ENCODE measurements at places on chromosomes 7 and 10.

DNA sequence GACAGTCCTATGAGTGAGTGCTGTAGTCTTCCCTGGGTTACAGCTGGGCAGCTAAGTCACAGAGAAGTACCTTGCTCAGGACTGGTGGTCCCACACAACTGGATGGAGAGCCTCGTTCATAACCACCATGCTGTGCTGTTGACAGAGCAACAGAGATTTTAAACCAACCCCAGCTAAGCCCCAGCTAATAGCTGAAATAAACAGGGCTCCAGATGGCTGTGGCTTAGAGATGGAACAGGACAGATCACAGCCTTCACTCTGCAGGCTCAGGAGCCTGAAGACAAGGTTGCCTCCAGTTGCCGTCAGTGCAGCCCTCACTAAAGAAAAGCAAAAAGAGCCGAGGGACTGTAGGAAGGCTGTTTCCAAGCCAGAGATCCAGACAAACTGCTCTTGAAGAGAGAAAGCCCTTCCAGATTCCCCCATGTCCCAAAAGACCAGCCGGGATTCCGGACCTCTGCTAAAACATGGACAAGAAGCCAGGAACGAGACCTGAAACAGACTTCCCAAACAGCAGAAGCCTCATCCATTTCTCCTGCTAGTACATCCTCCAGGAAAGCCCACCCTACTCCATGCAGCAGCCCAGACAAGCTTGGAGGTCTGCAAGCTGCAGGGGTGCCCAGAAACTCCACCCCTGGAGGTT, 4.2 kb downstream of the HTRA1 start:
- no peak for DNase-seq

GRCh38 chr7:81788246-81788645, 18.4 kb upstream of the HGF start:
- no peak for DNase-seq

- DNase-seq = no peak
These were observed 128.9 kb downstream of the RGS10 start for GRCh38 chr10:119413471-119414080.

- no peak for DNase-seq
These were observed 9.4 kb downstream of the HACD1 start for GRCh38 chr10:17607603-17608332.

DNA sequence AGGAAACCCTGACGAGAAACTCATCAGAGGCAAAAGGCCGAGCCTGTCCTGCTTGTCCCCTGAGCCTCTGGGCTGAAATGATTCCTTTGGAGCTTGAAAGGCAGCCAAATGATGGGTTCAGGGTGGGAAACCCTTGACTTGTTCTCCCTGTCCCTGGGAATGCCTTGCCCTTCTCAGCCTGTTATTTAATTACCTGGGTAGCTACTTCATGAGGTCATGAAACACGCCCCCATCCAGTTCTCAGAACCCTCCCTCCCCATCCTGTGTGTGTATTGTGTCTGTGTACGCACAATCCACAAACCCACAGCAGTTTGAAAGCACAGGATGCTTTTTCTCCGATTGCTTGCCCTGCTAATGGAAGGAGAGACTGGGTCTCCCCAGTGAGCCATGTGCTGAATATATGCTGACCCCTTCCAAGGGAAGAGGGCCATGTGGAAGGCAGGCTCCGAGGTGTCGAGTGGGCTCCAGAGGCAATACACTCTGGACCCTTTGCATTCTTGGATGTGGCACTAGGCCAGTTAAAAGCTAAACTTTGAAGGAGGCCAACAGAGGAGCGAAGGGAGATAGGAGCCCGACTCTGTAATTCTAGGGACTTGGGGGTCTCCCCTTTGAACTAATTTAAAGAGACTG, 10.6 kb downstream of the DUSP5 start:
- no peak for DNase-seq

DNA sequence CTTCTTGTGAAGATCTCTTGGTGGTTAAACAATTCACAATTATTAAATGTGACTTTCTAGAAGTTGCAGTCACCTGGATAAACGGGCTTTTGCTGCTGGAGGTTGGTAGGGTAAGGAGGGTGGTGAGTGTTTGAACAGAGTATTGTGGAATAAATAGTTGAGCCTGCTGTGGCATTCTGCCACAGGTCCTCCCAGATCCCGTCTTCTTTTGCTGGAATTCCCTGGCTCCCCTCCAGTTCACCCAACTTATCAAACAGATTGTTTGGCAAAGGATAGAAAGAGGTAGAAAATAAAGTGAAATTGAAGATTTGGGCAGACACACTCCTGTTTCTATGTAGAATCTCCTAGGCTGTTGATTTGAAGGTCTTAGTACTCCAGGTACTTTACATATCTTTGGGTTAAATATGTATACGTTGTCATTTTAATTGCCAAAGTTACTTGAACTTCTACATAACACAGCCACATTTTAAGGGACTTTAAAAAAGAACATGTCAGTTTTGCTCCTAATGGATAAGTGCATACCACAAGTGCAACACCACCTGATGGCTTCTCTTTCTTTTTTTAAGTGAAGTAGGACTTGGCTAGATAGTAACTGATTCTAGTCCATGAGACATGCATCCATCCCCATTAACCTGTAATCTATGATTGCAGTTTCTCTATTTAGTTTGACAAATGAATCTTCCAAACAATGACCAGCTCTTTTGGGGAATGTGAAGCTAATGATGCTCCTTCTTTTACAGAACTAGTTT, 83.0 kb downstream of the ARL4A start:
- DNase-seq = no peak

DNA sequence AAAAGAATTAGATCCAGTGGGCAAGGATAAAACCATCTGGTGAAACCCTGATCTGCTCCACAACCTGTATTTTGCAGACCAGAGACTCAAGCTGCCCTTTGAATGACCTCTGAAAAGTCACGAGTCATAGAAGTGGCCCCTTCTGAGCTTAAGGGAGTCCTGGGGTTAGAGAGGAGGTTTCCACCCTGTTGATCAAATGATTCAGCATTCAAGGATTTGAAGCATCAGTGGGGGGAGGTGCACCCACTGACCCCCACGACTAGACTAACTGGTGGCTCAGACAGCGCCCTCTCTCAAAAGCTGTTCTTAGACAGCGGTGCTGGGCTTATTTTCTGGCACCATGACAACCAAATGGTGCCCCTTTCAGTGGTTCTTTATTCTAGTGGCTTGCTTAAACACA, 44.3 kb downstream of the PLCE1 start:
- no peak for DNase-seq

DNA sequence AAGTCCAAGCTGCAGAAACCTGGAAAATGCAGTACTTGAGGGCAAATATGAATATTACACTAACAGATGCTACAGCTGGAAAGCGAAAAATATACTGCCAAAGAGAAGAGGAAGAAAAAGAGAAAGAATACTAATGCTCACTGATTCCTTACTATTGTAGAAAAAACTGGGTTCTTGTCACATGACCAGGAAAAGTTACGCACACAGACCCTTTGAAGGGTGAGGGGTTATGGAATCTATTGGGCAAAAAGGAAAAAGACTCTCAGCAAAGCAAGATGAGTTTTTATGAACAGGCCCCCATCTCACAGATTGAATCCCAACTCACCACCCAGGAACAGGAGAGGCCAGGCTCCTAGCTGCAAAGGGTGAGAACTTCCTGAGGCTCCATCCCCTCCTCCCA, 228.1 kb upstream of the KLF14 start:
- no peak for DNase-seq

DNA sequence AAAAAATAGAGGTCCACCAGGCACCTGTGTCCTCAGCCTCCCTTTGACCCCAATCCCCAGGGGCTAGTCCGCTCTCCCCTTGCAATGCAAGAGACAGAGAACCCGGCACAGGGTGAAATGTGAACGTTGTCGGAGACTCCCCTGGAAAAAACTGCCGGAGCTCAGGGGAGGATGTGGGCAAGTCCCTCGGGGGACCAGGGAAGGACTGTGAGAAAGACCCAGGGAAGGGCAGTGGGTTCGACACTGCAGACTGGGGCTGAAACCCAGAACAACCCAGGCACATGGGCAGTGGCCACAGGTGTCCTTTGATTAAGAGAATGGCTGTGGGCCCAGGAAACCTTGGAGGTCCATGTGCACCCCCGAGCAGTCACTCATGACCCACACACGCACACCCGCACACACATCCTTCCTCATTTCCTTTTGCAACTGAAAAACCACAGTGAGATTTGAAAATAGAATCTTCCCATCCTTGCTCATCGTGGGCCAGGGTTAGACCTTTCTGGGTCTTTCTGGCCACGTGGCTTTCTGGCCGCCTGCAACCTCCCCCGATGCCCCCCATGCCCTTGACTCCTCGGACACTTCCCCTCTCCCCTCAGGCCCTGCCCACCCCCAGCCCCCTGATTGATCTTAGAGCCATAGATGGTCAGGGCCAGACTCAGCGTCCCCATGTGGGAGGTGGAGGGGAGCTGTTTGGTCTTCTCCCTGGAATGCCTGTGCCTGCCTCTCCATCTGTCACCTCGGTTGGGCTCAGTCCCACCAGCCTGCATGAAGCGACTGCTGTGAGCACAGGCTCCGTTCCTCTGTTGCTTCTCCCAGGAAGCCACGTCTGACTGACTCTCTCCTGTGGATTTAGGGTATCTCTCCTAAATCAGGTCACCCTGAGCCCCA, 7.9 kb downstream of the LAT2 start:
- DNase-seq = no peak

- DNase-seq = no peak
These were observed 700.9 kb upstream of the ANKRD30A start for GRCh38 chr10:36424502-36424901.

DNA sequence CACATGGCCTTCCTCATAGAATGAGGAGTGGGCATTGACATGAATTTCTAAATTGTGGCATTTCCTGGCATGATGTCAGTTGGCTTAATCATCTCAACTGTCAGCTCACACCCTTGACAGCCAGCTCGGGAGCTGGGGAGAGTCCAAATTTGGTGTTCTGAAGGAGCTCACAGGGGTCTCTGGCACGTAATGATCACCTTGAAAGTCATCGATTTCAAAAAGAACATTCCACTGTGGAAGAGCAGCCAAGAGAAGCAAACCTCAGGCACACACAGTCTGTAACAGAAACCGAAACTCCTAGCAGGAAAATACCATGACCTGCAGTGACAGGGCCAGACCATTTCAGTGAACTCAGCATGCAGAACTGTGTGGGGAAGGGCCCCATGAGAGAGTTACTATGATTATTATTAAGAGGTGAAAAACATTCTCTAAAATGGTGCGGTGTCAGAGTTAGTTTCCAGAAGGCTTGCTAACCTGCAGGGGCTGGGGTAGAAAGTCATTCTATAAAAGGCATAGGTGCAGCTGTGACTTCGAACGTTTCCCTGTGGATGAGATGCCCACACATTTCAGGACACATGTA, 26.4 kb upstream of the KLF6 start:
- peak; percentile 76 for DNase-seq

DNA sequence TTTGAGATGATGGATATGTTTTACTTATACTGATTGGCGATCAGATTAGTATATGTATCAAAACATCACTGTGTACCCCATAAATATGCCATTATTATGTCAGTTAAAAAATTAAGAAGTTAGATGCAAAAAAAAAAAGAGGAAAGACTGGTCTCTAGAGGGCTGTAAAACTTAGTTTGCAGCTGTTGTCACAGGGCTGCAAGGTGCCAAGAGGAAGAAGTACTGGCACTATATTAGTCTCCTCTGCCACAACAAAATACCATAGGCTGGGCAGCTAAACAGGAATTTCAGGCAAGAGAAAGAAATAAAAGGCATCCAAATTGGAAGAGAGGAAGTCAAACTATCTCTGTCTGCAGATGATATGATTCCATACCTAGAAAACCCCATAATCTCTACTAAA, 177.8 kb upstream of the PLPP4 start:
- DNase-seq = no peak

DNA sequence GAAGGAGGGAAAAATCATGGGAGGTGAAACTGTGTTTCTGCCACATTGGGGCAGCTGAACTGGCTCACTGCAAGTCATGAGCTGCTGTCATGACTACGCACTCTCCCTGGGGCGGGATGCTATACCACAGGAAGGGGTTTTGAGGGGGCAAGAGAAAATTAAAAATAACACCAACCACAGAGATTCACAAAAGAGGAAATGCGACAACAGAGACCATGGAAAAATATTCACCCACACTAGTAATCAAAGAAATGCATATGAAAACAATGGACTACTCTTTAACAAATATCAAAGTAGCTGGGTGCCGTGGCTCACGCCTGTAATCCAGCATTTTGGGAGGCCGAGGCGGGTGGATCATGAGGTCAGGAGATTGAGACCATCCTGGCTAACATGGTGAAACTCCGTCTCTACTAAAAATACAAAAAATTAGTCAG, 65.2 kb upstream of the TM9SF3 start:
- no peak for DNase-seq

- DNase-seq = no peak
These were observed 41.2 kb downstream of the TNRC18 start for GRCh38 chr7:5382281-5382892.

DNA sequence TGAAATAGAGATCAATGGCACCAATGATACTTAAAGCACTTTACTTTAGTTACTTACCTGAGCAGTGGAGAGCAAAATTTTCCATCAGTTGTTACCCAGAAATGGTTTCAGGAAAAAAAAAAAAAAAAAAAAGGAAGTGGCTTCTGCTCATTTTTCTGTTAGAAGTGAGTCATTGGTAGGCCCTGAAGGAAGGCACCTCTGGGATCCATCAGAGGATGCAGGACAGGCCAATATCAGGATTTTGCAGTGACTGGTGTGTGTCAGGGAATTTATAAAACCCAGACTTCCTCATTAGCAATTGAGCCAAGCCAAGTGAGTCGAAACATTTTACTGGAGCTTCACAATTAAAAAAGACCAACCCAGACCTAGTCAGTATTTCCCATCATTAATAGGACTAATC, 2.3 kb upstream of the SMIM30 start:
- no peak for DNase-seq

DNA sequence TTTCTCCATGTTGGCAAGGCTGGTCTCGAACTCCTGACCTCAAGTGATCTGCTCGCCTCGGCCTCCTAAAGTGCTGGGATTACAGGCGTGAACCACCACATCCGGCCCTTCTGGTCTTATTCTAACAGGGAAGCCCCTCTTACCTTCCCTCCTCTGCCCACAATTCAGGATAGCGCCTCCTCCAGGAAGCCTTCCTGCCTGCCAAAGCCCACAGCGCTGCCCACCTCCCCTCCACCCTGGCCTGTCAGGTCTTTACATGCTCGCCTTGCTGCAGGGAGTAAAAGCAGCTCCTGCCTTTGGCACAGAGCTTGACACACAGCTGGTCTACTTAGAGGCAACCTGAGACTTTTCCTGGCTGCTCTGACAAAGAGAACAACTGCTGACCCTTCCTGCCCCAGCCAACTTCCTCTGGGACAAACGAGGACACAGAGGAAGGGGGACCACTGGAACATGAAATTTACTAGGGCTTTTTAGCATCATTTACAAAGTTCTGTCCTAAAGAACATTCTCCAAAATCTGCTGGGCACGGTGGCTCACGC, 13.2 kb downstream of the MLXIPL start:
- no peak for DNase-seq

DNA sequence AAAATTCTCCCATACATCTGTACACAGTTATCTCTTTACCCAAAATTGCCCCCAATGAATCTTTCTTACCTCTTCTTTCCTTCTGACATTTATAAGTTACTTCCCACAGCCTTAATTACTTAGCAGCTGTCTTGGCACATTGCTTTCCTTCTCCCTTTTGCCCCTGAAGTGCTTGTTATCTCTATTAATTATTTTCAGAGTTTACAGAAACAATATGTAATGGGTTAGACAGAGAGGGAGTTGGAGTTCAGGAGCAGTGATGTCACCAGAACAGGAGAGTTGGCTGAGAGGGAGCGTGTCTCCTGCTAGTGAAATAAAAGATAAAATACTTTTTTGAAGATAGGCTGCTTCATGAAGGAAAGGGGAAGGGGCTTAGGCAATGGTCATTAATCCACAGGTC, 57.4 kb downstream of the ITGB8 start:
- DNase-seq = no peak

GRCh38 chr7:38736138-38736537, 105.0 kb upstream of the AMPH start:
- DNase-seq = no peak

All from stimulated activated CD4-positive, alpha-beta T cell treated with anti-CD3 and anti-CD28 coated beads, Interleukin-1b, Interleukin-23, amount 100 ng/mL, for 48 hours (primary cell).